ENCODE measurements at places on chromosomes 1 and 21.

GRCh38 chr1:88009916-88010315 is 674.2 kb upstream of the PKN2 start:
- no peak for DNase-seq

- no peak for DNase-seq
These were observed 263.8 kb downstream of the KCNT2 start for GRCh38 chr1:196344453-196344852.

- no peak for DNase-seq
These were observed 27.3 kb upstream of the BCAR3 start for GRCh38 chr1:93708734-93709481.

- DNase-seq = no peak
These were observed 252.0 kb downstream of the RHOU start for GRCh38 chr1:228987286-228987685.

- no peak for DNase-seq
These were observed 175.0 kb downstream of the SMYD3 start for GRCh38 chr1:246332078-246332477.

DNA sequence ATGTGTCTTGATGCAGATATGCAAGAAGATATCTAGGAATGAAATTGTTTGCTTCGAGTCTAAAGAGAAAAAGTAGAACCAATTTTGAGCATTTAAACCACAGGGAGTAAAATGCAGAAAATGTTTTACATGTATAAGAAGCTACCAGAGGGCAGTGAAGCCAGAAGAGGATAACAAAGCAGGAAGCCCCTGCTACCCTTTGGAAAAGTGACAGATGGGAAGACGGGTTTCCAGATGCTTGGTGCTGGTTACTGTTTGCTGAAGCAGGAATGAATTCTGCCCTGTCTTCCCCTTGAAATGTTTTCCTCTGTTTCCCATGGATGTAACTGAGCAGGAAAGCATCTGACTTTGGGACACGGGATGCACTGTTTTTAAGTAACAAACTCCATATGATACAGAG is 822.2 kb downstream of the MRPL39 start:
- DNase-seq = no peak

DNA sequence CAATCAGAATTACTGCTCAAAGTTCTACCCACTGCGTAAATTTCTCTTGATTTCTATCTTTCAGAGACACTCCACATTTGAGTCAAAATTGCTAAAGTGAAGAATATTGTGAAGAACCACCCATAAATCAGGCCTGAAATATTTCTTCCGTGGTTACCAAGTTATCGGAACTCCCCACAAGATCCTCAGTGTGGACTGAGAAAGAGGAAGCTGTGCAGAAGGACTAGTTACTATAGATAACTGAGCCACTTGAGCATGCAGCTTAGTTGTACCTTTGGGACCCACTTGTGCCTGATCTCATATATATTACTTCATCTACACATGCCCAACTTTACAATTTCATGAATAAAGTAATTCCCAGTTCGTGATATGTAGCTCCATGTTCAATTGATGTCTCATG is 18.4 kb downstream of the RWDD3 start:
- no peak for DNase-seq

DNA sequence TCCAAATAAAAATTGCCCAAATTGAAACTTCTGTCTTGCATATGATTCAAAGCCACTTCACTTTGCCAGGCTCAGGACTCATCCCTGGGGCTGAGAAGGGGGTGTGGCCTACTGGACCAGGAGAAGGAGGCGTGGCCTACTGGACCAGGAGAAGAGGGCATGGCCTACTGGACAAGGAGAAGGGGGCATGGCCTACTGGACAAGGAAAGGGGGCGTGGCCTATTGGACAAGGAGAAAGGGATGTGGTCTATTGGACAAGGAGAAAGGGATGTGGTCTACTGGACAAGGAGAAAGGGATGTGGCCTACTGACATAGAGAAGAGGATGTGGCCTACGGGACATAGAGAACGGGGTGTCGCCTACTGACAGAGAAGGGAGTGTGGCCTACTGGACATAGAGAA is 405.3 kb downstream of the RRAGC start:
- DNase-seq = no peak

- no peak for DNase-seq
These were observed 714.3 kb downstream of the MATN1 start for GRCh38 chr1:30008998-30009657.

GRCh38 chr1:204445860-204446412 is 34.3 kb upstream of the PPP1R15B start:
- DNase-seq = no peak

GRCh38 chr1:1273209-1273511 is 494 bp downstream of the UBE2J2 start:
- no peak for DNase-seq

- no peak for DNase-seq
These were observed 128.9 kb downstream of the ASTN1 start for GRCh38 chr1:177035586-177035985.

GRCh38 chr1:43994794-43995790 is 3.7 kb downstream of the CCDC24 start:
- no peak for DNase-seq

DNA sequence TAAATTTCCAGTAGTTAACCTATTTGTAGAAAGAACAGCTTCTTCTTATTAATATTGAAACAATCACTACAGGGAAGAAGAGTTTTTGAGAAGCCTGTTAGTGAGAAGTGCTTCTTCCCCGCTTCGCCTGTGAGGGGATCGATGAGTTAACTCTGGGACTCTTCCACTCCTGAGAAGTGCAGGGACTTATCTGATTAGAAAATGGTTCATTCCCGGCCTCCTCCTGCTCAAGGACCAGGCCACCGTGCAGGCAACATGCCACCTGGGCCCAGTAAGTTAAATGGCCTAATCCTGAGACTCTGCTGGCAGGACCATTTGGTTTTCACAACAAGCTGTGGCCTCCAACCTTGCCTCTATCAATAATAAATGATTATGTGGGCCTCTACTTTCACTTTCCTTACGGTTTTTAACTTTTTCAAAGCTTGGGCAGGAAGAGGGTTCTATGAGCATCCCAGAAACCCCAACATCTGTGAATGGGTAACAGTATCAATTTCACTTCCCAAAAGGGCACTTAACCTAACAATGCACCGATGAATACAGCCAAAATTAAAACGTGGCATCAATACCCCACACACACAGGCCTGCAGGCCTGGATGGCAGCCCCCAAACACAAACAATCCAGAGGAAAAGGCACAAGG is 33.1 kb downstream of the SIPA1L2 start:
- no peak for DNase-seq

DNA sequence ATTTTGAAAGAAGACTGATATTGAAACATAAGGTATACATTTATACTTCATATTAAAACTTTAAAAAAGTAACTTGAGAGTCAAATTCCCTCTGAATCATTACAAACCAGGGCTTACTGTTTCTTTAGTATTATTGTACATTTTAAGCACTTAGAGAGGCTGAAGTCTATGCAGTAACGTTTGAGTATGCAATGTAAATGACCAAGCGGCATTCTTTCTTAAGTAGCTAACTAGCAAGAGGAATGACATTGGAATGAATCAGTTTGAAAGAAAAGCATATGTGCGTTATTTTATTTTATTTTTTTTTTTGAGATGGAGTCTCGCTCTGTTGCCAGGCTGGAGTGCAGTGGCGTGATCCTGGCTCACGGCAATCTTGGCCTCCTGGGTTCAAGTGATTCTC is 24.3 kb downstream of the WNT2B start:
- DNase-seq = no peak
